ENCODE measurements at places on chromosomes 7 and 10.

DNA sequence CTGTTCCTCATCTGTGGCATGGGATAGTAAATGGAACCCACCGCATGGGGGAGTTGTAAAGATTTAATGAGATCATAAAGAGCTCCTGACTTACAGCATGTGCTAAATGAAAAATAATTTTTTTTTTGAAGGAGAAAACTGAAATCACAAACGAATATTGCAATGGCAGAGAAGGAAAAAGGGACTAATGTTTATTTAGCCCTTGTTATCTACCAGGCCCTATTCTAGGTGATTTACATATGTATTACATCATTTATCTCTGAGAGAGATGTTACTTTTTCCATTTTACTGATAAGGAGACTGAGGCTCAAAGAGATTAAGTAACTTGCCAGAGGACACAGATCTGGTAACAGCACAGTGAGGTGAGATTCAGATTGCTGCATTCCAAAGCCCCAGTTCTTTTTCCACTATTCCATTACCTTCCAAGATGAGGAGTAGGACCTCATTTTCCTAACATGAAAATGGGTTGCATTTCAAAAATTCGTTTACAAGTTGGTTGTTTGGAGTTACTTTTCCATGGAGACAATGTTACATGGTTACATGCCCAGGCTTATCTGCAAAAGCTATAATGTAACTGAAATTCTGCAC is 28.6 kb downstream of the VCL start:
- DNase-seq = no peak

- peak; percentile 27 for DNase-seq
These were observed 1024.8 kb downstream of the LRMDA start for GRCh38 chr10:76456197-76456596.

DNA sequence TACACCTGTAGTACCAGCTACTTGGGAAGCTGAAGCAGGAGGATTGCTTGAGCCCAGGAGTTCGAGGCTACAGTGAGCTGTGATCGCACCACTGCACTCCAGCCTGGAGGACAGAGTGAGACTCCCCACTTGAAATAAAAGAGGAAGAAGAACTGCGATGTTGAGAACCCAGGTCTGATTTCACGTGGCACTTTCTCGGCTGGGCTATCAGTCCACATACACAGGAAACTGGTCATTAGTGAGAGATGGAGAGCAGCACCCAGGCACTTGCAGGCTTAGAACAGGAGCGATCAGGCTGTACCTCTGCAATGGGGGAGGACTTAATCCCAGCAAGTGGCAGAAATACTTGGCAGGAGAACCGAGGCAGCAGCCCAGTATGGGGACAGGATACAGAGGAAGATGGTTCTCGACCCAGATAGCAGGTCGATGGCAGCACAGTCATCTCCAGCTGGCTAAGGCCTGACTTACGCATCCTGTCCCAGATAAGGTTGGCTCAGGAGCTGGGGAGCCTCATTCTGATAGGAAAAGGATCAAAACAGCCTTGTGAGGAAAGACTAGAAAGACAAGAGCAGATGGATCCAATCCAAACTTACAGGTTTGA is 487.7 kb upstream of the AUTS2 start:
- no peak for DNase-seq

DNA sequence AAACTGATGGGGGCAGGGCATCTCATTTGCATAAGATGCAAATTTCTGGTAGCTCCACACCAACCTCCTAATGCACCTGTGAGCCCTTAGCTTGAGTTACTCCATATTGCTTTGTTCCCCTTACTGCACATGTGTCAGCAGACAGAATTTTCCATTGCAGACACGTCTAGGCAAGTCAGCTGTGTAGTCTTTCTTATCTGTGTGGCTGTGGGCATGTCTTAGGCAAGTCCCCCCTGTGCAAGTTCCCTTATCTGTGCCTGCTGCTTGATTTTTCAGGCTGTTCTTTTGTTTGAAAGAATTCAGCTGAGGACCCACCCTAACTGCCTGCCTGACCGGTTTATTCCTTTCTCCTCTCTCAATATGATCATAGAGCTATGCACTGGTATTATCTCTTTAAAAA is 28.5 kb upstream of the TRIM24 start:
- peak; percentile 10 for DNase-seq

DNA sequence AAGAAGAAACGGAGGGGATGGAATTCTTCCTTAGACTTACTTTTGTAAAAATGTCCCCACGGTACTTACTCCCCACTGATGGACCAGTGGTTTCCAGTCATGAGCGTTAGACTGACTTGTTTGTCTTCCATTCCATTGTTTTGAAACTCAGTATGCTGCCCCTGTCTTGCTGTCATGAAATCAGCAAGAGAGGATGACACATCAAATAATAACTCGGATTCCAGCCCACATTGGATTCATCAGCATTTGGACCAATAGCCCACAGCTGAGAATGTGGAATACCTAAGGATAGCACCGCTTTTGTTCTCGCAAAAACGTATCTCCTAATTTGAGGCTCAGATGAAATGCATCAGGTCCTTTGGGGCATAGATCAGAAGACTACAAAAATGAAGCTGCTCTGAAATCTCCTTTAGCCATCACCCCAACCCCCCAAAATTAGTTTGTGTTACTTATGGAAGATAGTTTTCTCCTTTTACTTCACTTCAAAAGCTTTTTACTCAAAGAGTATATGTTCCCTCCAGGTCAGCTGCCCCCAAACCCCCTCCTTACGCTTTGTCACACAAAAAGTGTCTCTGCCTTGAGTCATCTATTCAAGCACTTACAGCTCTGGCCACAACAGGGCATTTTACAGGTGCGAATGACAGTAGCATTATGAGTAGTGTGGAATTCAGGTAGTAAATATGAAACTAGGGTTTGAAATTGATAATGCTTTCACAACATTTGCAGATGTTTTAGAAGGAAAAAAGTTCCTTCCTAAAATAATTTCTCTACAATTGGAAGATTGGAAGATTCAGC is 158.7 kb upstream of the LANCL2 start:
- peak; percentile 61 for DNase-seq

DNA sequence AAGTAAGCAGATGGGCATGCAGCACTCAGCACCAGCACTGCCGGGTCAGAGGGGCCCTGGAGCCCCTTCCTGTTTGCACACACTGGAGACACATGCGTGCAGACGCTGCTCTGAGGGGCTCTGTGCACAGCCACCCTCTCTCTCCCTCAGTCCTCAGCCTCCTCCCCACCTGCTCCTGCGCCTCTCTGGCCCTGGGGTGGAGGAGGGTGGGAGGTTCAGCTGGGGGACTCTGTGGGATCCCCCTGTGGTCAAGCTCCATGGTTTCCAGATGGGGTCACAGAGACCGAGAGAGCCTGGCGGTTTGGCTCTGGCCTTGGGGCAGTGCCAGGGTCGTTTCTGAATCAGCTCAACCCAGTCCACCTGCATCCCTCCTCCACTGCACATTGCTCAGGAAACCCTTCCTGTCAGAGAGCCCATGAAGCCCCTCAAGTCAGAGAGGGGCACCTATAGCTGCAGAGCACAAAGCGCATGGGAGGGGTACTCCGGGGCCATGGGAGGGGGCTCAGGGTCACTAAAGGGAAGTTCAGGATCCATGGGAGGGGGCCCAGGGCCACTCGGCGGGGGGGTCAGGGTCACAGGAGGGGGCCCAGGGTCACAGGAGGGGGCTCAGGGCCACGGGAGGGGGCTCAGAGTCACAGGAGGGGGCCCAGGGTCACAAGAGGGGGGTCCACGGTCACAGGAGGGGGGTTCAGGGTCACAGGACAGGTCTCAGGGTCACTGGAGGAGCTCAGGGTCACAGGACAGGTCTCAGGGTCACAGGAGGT is 161.7 kb downstream of the ADARB2 start:
- DNase-seq = no peak

GRCh38 chr7:31102973-31103850 is 51.1 kb downstream of the ADCYAP1R1 start:
- no peak for DNase-seq

GRCh38 chr7:34991938-34992840 is 45.1 kb downstream of the DPY19L1 start:
- DNase-seq = peak; percentile 67

GRCh38 chr7:23873306-23873705 is 163.3 kb downstream of the STK31 start:
- DNase-seq = no peak

GRCh38 chr7:135685306-135686084 is 23.2 kb downstream of the STMP1 start:
- DNase-seq = peak; percentile 49

DNA sequence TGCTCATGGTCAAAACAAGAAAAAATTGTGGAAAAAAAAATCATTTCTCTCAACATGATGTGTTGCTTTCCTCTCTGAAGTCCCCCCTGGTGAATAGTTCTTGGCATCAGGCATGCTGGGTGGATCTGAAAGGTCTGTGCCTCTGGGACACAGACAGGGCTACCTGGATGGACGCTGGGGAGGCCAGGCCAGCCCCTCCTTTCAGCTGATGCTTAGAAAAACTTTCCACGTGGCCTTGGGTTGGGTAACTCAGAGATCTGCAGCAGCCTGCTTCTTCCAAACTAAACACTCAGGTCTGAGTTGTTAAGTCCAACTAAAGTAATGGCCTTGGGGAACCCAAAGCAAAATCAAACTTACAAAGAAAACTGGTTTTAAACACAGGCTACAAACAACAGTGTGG is 113.0 kb downstream of the CCDC3 start:
- DNase-seq = no peak

GRCh38 chr7:1668396-1669063 is 1.5 kb upstream of the ELFN1 start:
- no peak for DNase-seq

- peak; percentile 62 for DNase-seq
These were observed 32.1 kb upstream of the NMT2 start for GRCh38 chr10:15200626-15201025.

GRCh38 chr7:19026888-19027287 is 90.5 kb downstream of the TWIST1 start:
- DNase-seq = peak; percentile 12

DNA sequence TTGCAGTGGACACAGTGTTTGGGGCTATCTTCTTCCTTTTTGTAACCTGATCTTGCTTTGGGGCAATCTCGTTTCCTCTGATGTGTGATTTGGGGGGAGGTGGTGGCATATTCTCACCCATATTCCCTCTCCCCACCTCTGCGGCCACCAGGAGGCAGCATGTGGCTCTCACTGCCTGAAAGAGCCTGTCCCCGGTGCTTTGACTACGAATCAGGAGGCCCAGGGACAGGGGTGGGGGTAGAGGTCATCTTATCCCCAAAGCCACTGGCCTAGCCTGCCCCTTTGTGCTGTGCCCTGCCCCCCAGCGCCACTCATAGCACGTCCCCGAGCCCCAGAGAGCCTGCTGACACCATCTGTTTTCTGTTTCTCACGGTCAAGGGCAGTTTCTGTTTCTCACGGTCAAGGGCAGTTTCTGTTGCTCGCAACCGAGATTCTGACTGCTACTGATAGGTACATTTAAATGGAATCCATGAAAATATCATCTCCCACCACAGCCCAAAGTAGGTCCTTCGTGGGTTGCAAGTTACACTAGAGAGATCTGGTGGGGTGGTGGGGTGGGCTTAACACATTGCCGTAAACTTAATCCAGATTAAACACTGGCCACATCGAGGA is 28.2 kb downstream of the PHYH start:
- no peak for DNase-seq

DNA sequence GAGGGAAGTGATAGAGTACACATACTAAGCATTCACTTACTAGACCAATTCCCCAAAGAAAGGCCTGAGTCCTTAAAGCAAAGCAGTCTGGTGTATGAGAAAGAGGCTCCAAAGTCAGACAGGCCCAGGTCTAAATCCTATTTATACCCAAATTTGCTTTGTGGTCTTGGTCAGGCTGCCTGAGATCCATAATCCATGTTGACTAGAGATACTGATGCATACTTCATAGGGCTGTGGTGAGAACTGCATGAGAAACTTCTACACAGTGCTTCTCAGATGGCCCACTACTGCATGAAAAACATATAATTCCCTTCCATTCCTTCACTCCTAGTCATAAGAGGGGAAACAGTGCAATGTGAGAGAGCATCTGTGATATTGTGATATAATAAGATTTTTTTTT is 81.6 kb upstream of the SP4 start:
- DNase-seq = no peak

- no peak for DNase-seq
These were observed 16.2 kb downstream of the FAM3C start for GRCh38 chr7:121379930-121380329.

DNA sequence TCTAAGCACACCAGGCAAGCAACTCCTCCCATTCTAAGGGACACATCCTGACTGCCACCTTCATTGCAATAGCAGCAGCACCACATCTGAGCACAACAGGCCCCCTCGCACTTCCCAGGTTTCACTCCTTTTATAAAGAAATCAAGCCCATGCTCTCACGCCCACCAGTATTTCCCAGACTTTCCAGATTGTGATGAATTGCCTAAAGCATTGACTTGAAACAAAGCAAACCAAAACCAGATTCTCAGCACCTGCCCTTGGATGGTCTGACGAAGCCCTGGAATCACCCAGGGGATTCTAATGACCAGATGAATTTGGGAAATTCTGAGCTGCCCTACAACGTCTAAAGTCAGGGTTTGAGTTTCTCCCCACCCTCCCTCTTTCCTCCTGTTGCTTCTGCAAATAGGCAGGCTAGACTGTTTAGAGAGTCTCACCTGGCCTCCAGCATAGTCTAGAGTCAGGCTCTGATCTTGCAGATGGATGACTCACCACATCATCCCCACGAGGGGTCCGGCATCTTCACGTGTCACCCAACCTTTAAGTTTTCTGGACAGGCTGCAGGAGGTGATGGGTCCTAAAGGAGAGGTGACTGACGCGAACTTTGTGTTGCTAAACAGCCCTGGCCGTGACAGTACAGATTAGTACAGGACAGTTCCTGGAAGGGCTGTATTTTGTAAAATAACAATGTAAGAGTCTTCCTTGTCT is 198.0 kb downstream of the SKIDA1 start:
- DNase-seq = no peak

- no peak for DNase-seq
These were observed 289.1 kb upstream of the SORCS1 start for GRCh38 chr10:107453561-107453960.

- DNase-seq = no peak
These were observed 131.9 kb downstream of the TRRAP start for GRCh38 chr7:99010281-99010680.

GRCh38 chr7:148336411-148336810 is 254.2 kb upstream of the C7orf33 start:
- DNase-seq = no peak

- DNase-seq = no peak
These were observed 39.1 kb upstream of the HERPUD2 start for GRCh38 chr7:35734001-35734483.

DNA sequence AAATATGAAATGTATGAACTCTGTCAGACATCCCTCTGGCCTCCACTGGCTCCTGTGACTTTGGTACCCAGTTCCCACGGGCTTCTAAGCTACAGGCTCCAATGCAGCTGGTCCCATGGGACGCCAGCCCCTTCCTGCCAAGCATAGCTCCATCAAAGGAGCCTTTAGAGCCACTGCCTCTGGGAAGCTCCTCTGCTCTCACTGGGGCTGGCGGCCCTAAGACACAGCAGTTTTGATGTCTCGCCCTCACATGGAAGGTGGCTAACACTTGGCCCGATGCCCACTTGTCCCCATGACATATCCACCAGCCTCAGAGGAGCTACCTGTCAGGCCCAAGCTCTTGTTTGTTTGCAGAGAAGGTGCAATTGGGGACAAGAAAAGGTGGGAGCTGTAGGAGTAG is 453.7 kb upstream of the LRRN3 start:
- DNase-seq = no peak

- DNase-seq = no peak
These were observed 15.4 kb downstream of the MMRN2 start for GRCh38 chr10:86941991-86942421.

Data from fibroblast of lung (primary cell).